Stimulated activated CD8-positive, alpha-beta memory T cell treated with anti-CD3 and anti-CD28 coated beads, Interleukin-4, amount 100 ng/mL, for 1 hour (primary cell): ENCODE measurements at places on chromosomes 12 and 14.

DNA sequence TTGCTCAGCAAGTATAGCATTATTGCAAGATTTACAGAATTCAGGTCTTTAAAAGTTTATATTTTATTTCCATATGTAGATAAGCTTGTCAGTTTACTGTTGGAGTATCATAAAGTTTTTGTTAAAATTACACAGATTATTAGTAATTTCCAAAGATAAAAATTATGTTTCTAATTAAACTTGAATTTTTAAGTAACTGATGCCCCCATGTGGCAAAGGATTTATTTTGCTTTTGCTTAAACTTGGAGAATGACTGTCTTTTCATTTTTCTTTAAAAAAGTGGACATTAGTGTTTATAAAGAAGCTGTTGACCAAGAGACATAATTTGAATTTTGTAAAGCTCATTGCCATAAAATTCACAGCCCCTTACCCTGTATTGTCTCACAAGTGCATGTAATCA lies 45.8 kb downstream of the ETNK1 start:
- no peak for DNase-seq

DNA sequence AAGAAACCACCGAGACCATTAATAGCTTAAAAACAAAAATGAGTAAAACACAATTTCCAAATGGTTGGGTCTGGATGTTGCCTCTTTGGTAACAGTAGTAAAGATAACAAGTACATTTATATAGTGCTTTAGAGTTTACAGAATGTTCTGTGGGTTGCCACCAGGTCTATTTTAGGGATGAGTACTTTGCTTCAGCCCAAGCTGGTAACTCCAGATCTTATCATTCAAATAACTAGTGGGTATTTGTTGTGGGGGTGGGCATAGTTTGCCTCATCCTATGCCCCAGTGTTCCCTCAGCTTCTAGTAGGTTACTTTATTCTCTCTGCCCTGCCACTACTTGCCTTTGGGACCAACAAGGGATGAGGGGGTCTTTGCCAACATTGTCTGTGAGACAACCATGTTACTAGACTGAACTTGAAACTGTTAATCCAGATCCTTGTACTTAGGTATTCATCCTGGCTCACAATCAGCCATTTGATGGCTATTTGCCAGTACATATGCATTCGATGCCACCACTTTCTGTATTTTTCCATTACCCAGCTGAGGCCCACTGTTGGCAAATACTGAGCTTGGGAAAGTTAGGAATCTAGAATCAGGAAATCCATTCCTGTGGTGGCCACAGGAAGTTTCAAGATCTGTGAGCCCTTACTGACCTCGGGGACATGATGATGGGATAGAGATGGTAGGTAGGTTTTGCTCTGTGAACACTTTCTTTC lies 17.6 kb upstream of the AKAP6 start:
- no peak for DNase-seq

DNA sequence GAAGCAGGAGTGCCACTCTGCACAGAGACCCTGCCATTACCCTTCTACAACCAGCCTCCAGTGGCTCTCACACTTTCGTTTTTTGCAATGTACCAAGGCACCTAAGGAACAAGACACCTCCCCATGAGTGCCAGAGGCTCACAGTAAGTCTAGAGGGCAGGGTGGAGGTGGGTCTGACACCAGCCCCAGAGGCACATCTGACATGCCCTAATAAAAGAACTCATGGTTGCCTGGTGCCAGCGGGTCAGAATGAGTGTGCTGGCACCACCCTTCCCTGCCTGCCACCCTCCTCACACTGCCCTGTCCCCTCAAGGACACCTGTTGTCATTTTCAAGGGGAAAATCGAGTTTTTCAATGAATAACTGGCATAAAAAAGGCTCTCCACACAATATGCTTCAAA lies 161.2 kb downstream of the FOXN3 start:
- no peak for DNase-seq

- no peak for DNase-seq
These were observed 19.4 kb downstream of the OTOGL start for GRCh38 chr12:80118565-80119324.

GRCh38 chr12:12704593-12705230 lies 8.7 kb upstream of the GPR19 start:
- no peak for DNase-seq

- DNase-seq, result peak; percentile 9
These were observed 613 bp downstream of the RECQL start for GRCh38 chr12:21500786-21501257.

- no peak for DNase-seq
These were observed 1.0 kb upstream of the TBK1 start for GRCh38 chr12:64450711-64451486.

DNA sequence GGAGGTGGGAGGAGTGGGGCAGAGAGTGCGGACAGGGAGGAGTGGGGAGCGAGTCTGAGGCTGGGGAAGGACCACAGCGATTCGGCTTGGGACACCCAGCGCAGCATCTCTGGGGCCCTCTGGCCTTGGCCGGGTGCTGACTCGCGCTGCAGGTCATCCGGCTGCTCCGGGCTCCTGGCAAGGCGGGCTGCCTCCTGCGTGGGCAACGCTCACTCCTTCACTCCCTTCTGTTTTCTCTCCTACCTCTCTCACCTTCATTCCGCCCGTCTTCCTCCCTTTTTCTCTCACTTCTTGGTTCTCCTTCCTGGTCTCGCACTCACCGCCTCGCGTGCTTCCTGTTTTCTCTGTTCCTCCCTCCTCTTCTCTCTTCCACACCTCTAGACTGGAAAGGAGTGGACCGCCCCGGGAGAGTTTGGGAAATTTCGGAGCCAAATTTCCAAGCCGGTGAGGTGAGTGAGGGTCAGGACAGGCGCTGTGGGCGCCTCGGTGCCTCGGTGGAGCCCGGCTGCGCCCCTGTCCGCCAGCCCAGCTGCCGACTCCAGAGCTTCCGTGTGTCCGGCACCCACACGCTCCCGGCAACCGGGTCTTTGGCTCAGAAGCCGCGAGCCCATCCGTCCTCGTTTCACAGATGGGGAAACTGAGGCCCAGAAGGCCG lies 86.7 kb downstream of the B4GALNT3 start:
- DNase-seq, result no peak

- DNase-seq, result no peak
These were observed 72.8 kb downstream of the SCARB1 start for GRCh38 chr12:124790650-124791400.

DNA sequence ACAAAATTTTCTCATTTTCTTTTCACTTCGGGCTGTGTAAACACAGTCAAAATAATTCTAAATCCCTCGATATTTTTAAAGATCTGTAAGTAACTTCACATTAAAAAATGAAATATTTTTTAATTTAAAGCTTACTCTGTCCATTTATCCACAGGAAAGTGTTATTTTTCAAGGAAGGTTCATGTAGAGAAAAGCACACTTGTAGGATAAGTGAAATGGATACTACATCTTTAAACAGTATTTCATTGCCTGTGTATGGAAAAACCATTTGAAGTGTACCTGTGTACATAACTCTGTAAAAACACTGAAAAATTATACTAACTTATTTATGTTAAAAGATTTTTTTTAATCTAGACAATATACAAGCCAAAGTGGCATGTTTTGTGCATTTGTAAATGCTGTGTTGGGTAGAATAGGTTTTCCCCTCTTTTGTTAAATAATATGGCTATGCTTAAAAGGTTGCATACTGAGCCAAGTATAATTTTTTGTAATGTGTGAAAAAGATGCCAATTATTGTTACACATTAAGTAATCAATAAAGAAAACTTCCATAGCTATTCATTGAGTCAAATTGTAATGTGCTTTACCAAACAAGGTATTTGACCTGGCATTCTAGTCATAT lies 4.8 kb downstream of the CDKN1B start:
- no peak for DNase-seq

GRCh38 chr12:107311682-107312081 lies 218.3 kb upstream of the CRY1 start:
- no peak for DNase-seq

GRCh38 chr14:104999361-104999760 lies 13.8 kb downstream of the CLBA1 start:
- DNase-seq, result no peak

- DNase-seq, result no peak
These were observed 101.2 kb upstream of the ATF7IP start for GRCh38 chr12:14264316-14264715.

DNA sequence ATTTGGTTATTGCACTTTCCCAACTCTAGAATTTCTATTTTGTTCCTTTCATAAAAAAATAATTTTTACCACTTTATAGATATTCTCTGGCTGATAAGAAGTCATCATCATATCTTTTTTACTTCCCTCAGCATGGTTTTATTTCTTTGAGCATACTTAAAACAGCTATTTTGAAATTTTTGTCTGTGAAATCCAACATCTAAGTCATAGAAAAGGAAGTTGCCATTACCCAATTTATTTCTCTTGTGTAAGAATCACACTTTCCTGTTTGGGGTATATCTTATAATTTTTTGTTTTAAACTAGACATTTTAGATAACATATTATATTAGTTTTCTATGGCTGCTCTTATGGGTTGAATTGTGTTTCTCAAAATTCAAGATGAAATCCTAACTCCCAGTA lies 400.2 kb upstream of the OR4E1 start:
- DNase-seq, result no peak

DNA sequence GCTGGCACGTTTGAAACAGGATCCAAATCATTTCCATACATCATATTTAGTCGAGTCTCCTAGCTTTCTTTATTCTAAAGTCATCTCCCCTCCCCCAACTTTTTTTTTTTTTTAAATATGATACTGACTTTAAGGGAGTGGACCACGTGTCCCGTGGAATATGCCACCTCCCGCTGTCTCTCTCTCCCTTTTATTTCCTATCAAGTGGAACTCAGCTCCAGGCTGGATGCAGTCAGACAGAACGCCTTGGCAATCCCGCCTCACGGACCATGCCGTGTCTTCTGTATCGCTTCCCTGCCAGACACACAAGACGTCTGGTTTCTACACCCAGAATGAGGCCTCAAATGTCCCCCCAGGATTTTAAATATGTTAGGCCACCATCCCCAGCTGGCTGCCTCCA lies 21.2 kb downstream of the BCL7A start:
- no peak for DNase-seq

GRCh38 chr12:124507188-124508109 lies 60.0 kb downstream of the NCOR2 start:
- DNase-seq, result no peak

DNA sequence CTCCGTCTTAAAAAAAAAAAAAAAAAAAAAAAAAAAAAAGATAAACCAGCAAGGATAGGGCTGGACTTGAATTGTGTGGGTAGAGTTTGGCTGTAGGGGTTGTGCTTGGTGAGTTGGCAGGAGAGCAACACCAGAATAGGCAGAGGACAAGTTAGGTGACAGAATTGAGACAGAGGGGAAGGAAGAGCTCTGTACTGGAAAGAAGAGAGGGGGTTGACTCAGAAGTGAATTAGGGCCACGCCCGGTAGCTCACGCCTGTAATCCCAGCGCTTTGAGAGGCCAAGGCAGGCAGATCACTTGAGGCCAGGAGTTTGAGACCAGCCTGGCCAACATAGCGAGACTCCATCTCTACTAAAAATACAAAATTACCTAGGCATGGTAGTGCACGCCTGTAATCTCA lies 6.1 kb upstream of the TMEM30B start:
- DNase-seq, result no peak

DNA sequence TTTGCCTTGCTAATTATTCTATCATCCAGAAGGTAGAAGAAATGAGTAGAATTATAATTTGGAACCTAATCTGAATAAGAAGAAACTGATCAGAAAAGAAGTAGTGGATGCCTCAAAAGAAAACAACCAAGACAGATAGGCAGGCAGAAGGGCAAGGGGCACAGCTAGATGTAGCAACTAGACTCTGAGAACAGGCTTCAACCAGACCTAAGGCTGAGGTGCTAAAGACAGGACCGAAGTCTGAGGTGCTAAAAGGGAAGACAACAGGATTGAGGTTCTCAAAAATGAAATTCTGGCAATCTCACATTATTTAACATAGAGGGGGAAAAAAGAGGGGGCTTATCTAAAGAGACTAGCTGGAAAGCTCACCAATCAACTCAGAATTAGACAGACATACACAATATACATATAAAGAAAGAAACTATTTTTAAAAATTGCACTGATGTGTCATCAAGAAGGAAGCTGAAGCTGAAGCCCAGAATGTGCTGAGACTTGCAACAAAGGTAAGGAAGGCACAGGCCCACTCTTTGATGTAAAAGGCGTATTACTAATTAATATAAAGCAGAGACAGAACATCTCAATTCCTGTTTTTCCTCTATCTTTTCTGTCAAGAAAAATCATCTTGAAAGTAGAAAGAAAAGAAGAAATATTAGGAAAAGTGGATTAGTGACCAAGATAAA lies 43.8 kb upstream of the CSRNP2 start:
- no peak for DNase-seq

DNA sequence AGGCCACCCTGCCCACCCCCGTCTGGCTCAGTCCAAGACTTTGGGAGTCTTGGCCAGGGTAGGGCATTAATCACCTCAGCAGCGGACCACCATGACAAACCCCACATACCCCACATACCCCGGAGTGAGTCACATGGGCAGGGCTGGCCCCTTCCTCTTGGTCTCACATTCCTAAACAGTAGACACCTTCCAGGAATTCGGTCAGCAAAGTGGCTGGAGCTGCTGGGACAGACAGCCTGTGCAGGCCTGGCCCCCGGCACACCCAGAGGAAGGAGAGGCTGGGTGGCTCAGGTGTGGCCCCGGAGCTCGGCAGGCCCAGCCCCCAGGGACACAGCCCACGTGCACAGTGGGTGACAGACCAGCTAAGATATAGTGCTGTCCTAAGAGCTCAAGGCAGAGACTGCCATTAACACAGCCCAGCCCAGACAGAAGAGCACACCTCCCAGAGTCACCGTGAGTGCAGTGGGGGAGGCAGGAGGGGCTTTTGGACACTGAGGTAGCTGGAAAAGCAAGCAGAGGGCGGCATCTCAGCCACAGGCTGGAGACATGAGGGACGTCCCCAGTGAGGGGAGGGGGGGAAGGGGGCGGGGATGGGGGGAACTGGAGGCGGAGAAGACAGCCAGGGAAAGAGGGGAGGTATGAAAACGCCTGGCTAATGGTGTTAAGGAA lies 24.0 kb downstream of the CCDC85C start:
- no peak for DNase-seq

DNA sequence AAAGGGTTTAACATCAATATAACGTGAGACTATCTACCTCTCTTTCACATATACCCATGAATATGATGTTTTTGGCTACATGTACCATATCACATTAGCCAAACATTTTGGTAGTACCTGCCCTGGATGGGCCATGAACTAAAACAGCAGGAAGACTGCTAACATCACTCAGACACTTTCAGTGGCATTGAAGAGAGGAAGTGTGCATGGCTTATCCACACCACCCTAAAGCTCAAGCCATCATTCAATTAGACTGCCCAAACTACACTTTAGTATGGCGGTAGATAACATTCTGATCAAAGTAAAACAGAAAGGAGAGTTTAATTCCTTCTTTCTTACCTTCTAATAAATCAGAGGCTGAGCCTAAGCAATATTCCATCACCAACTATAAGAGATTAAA lies 103.0 kb downstream of the PEBP1 start:
- DNase-seq, result no peak

GRCh38 chr14:20306079-20306423 lies 300 bp upstream of the TTC5 start:
- no peak for DNase-seq

GRCh38 chr12:47303207-47303606 lies 223.4 kb upstream of the AMIGO2 start:
- no peak for DNase-seq
